ENCODE measurements at places on chromosomes 6 and 20. TPM values are rescaled to one million over a fixed set of nuclear protein-coding genes. Genes with fewer than 3 reads are reported as not detected.
A peak's percentile ranks its signal among the peaks of the same experiment; 100 is the strongest.

GRCh38 chr6:142886431-142887170, 58.4 kb downstream of the HIVEP2 start:
- no peaks in the 10 kb centered on the region for H3K36me3 ChIP-seq
- peak overlapping the region; percentile 84 for H3K27ac ChIP-seq

- no peaks in the 10 kb centered on the region for H3K4me1 ChIP-seq
- no peaks in the 10 kb centered on the region for H3K36me3 ChIP-seq
- peak; percentile 63 for DNase-seq
- no peaks in the 10 kb centered on the region for H3K27me3 ChIP-seq
These were observed 70.7 kb downstream of the MYB start for GRCh38 chr6:135251498-135252441.

DNA sequence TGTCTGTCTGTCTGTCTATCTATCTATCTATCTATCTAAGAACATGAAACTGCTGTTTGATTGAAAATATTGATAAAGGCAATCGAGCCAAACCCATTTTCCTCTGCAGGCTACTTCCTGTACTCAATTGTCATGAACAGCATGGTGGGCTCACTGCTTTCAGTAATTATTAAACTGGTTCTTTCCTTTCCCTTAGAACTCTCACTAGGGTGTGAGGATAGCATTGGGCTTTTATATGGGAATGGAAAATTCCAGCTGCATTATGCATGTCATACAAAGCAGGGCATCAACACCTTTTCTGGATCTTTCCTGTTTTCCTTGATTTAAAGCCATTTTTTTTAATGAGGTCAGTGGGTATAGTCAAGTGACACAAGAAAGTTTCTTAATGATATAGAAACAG, 161.0 kb upstream of the SYNCRIP start:
- no peaks in the 10 kb centered on the region for H3K36me3 ChIP-seq
- H3K27me3 ChIP-seq: no peaks in the 10 kb centered on the region
- no peak for DNase-seq
- H3K27ac ChIP-seq: no peak overlapping the region
- H3K4me1 ChIP-seq: no peaks in the 10 kb centered on the region
- no peak overlapping the region for H3K4me3 ChIP-seq

The SLC17A3 gene
- polyA plus RNA-seq: not detected

The ZC3H12D gene
- polyA plus RNA-seq: 0.01 TPM

The SPATA25 gene
- polyA plus RNA-seq: 0.11 TPM

The CLPSL2 gene
- not detected for polyA plus RNA-seq

- no peaks in the 10 kb centered on the region for H3K4me1 ChIP-seq
- no peak overlapping the region for H3K4me3 ChIP-seq
- no peaks in the 10 kb centered on the region for H3K36me3 ChIP-seq
- no peaks in the 10 kb centered on the region for H3K27me3 ChIP-seq
- no peak for DNase-seq
- H3K27ac ChIP-seq: no peak overlapping the region
These were observed 77.1 kb upstream of the FRMD1 start for GRCh38 chr6:168155821-168156741.

DNA sequence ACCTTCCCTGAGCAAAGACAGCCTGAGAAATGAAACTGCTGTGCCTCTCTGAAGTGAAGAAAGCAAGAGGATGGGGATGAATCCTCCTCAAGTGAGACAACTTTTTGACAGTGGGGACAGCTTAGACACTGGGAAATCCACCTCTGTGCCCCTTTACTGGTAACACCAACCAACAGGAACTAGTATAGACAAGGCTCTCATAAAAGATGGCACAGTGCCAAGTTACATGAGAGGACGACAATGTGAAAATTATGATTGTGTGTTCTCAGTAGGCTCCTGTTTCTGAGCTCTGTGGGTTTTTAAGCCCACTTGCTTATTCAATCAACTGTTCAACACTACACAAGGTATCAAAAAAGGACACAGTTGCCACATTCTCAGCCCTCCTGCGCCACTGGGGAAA, 41.6 kb upstream of the LYRM2 start:
- no peak overlapping the region for H3K4me3 ChIP-seq
- no peaks in the 10 kb centered on the region for H3K27me3 ChIP-seq
- peaks cover 8% of the 10 kb centered on the region for H3K36me3 ChIP-seq
- no peak overlapping the region for H3K27ac ChIP-seq

DNA sequence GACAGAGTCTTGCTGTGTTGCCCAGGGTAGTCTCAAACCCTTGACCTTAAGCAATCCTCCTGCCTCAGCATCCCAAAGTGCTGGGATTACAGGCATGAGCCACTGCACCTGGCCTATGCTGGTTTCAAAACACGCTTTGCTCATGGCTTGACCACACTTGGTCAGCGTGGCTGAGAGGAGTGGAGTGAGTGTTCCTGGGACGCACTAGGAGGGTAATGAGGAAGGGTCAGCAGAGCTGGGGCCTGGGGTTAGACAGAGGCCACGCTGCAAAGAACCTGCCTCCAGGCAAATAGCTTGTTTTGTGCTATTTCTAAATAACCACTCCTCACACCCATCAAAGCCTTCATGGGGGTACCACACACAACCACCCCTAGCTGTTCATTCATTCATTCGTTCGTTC, 77.9 kb upstream of the TOX2 start:
- no peak for DNase-seq
- peaks cover 10% of the 10 kb centered on the region for H3K27me3 ChIP-seq
- H3K27ac ChIP-seq: no peak overlapping the region
- H3K4me1 ChIP-seq: no peaks in the 10 kb centered on the region
- H3K4me3 ChIP-seq: no peak overlapping the region

The TRIM15 gene
- polyA plus RNA-seq: not detected

DNA sequence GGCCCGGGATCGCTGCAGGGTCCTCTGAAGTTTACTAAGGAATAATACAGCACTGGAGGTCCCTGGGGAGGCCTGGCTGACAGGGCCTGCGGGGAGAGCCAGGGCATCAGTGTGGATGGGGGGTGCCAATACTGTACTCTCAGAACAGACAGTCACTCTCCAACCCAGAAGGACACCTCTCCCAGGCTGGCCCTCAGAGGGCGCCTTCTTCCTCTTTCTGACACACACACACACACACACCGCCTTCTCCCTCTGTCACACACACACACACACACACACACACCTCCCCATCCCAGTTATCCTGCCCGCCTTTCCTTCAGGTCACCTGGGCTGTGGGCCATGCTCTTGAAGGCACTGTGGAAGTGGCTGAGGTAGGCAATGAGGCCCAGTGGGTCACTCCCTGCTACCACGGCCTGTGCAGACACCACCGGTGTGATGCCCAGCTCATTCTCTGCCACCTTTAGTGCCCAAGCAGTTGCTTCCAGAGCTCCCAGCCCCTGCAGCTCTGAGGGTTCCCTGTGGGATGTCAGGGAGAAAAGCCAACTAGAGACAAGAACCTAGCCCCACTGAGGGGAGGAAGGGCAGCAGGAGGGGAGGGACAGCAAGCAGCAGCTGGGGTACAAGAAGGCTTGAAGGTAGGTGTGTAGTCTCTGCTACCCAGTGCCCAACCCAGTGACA, 7.5 kb downstream of the SMPD2 start:
- DNase-seq: no peak
- no peaks in the 10 kb centered on the region for H3K4me1 ChIP-seq
- H3K27ac ChIP-seq: no peak overlapping the region
- no peaks in the 10 kb centered on the region for H3K27me3 ChIP-seq
- peaks cover 46% of the 10 kb centered on the region for H3K36me3 ChIP-seq

GRCh38 chr20:38764567-38765318, 16.5 kb downstream of the ACTR5 start:
- no peaks in the 10 kb centered on the region for H3K4me1 ChIP-seq
- H3K36me3 ChIP-seq: peaks cover 4% of the 10 kb centered on the region
- DNase-seq: peak; percentile 89
- no peaks in the 10 kb centered on the region for H3K27me3 ChIP-seq

DNA sequence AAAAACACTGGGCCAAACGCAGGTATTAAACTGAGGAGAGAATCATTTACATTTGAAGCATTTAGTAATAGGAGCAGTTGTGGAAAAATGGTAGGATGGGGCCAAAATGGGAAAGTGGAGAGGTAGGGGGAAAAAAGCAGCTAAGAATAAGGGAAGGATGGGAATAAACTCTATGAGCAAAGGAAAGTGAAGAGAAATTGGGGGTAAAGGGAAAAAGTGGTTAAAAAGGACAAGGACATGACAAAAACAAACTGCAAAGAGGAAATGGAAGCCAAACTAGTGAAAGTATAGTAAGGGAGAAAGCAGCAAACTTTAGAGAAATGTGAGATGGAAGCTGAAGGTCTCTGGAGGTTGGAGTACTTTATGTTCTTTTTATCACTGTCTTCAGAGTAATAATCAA, 6.2 kb upstream of the ZSCAN16 start:
- DNase-seq: no peak
- no peaks in the 10 kb centered on the region for H3K27me3 ChIP-seq
- no peaks in the 10 kb centered on the region for H3K4me1 ChIP-seq
- peaks cover 3% of the 10 kb centered on the region for H3K36me3 ChIP-seq
- H3K4me3 ChIP-seq: no peak overlapping the region
- H3K27ac ChIP-seq: no peak overlapping the region

DNA sequence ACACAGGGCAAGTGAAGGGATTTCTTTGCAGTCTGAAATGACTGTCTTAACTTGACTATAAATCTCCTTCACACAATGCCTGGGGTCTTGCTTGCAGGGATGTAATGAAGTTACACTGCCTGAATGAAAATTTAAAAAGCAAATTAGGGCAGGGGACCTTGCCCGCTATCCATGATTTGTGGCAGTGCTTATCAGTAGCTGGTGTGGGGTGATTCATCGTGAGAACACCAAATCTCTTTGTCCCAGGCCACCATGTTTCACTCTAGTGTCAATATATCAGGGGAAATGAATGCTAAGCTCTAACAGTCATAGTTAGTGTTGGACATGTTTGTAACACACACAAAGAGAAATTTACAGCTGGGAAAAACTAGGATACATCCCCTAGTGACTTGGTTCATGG, 713.7 kb upstream of the EPHA7 start:
- H3K36me3 ChIP-seq: no peaks in the 10 kb centered on the region
- no peak overlapping the region for H3K27ac ChIP-seq
- no peak overlapping the region for H3K4me3 ChIP-seq
- no peaks in the 10 kb centered on the region for H3K27me3 ChIP-seq
- no peak for DNase-seq

DNA sequence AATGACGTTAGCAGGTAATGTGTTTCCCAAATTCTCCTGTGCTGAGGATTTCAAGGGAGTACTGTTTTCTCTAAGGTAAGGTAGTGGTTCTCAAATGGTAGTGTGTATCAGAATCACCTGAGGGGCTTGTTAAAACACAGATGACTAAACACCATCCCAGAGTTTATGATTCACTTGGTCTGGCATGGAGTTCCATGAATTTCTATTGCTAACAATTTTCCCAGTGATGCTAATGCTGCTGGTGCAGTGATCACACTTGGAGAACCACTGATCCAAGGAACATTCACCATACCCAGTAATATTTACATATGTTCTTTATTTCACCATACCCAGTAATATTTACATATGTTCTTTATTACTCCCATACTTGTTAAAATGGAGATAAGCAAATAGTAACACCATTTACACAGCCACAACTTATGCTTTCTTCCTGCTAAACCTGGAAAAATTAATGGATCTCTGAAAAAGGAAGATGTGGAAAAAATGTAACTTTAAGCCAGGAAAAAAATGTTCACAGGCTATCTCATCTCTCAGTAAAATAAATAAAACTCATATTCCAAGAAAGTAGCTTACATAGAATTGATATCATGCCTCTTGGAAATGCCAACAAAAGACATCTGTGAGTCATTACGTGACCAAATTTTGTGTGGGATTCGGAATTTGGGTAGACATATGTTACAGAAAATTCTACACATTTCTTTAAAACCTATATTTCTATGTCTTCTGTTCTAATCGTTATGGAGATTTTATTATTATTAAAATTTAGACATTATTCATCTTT, 129.5 kb downstream of the MMUT start:
- H3K4me3 ChIP-seq: no peak overlapping the region
- H3K36me3 ChIP-seq: no peaks in the 10 kb centered on the region
- peak; percentile 6 for DNase-seq
- no peaks in the 10 kb centered on the region for H3K4me1 ChIP-seq
- H3K27ac ChIP-seq: no peak overlapping the region
